GM12864 (cell line): ENCODE measurements at places on chromosomes 2 and 18.

DNA sequence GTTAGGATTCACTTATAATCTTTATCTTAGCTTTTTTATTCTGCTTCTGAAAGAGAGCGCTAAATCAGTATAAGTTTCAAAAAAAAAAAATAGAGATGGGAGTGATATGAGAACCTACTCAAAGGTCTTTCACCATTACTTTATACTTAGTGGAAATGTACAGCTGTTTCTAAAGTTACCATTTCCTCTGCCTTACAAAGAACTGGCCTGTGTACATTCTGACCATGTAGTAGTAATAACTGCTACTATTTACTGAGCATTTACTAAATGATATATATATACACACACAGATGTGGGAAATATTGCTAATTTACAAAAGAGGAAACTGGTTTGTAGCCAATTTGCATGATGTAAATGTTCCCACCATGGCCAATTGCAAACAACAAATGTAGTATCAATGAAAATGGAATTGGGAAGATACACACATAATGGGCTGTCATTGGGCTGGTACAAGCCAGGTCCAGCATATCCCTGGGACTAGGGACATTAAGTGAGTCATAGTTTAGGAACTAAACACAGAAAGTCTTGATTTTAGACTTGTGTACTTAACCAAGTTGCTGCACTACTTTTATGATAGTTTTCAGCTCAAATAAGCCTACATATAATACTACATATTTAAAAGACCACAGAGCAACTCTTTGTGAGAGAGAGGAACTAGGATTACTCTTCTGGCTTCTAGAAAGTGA, 67.1 kb downstream of the DYNC1I2 start:
- no peak for DNase-seq

GRCh38 chr2:157216286-157216965, 41.1 kb upstream of the GALNT5 start:
- no peak for DNase-seq

- no peak for DNase-seq
Measured at GRCh38 chr2:23828256-23828980, 98.5 kb downstream of the ATAD2B start.

DNA sequence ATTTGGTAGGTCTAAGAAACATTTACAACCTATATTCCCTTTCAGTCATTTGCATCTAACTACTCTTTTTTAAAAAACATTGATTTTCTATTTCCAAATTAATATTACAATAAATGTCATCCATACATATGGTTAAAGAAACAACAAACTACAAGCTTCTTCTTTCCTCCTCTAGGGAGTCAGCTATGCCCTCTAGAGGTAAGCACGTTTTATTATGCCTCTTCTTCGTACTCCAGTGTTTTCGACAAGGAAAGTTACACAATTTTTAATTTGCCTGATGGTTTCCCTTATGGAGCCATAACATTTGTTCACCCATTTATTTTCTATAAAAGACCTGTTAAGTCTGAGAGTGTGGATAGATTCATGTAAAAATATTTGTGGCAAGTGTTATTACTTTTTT, 183.4 kb upstream of the CDH7 start:
- no peak for DNase-seq

GRCh38 chr2:205188239-205189138, 493.8 kb upstream of the NRP2 start:
- no peak for DNase-seq

DNA sequence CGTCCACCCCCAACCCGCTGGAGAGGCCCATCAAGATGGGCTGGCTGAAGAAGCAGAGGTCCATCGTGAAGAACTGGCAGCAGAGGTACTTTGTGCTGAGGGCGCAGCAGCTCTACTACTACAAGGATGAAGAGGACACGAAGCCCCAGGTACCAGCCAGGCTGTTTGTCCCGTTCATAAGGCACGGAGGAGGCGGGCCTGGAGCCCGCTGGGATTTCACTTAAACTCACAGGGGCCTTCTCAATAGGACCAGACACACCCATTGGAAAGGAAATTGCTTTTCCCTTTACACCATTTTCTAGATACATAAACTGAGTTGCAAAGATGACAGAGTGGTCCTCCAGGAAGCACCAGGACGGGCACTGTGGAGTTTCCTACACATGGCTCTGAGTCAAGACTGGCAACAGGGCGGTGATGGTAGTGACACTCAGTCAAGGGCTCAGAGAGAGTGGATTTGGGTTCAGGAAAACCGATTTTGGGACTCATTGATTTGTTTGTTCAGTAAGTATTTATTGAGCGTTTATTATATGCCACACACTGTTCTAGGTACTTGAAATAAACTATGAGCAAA, 40.7 kb downstream of the ARHGAP25 start:
- DNase-seq: no peak

DNA sequence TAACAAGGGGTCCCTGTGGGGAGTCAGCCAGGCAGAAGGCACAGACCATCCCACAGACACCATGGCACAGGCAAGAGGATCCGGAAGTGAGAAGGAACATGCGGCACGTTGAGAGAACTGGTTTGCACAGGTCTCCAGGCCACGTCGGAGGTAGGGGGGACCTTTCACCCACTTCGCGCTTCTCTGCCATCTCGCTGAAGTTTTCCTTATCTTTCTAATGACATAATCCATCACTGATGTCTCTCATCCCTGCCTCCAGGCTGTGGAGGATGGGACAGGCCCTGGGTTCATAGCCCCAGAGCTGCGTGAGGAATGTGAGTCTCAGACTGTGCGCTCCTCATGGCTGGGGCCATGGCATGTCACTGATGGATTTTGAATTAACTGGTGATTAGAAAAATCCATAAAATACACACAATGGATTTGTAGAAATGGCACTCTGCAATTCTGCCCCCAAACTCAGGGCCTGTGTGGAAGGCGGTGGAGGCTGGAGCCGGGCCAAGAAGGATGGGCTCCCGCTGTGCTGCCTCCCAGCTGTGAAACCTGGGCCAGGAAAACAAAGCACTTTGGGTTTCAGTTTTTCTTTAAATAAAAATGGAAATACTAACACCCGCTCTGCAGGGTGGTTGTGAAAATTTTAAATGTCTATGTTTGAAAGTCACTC, 113.3 kb upstream of the ALKAL2 start:
- no peak for DNase-seq

DNA sequence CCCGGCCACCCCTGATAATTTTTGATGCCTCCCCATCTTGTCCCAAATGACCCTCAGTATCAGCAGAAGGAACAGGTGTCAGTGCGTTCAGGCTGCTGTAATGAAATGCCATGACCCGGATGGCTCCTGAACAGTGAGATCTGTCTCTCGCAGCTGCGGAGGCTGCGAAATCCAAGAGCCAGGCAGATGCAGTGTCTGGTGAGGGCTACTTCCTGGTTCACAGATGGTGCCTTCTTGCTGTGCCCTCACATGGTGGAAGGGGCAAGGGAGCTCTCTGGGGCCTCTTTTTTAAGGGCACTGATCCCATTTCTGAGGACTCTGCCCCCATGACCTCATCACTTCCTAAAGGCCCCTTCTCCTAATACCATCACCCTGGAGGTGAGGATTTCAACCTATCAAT, 152.2 kb downstream of the TWIST2 start:
- DNase-seq: no peak

DNA sequence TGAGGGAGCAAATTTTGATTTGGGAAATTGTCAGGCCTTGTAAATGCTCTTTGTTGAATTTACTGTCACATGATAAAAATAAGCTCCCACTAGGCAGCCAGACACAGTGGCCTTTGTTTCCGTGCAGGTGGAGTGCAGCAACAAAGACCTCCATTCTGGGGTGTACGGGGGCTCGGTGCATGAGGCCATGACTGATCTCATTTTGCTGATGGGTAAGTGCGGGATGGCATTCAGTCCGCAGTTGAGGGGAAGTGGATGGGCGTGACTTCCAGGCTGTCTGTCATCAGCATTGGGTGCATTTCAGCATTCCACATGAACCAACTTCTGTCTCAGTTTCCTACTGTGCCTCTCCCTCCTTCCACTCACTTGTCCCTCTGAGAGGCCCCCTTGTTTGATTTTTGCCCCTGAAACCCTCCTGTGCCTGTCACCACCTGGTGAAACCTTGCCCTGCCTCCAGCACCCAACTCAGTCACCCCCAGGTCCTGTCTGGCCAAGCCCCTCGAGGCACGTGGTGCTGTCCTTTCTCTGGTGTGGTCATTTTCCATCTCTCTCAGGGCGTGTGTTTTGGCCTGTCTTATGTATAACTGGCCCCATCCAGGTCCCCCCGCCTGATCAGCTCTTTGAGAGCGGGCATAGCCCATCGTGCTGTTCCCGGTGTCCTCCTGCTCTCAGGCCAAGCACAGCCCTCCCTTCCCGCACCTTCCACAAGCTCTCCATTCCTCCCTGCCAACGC, 16.3 kb downstream of the CNDP2 start:
- no peak for DNase-seq

- no peak for DNase-seq
Measured at GRCh38 chr2:6498841-6499240, 366.9 kb downstream of the CMPK2 start.

DNA sequence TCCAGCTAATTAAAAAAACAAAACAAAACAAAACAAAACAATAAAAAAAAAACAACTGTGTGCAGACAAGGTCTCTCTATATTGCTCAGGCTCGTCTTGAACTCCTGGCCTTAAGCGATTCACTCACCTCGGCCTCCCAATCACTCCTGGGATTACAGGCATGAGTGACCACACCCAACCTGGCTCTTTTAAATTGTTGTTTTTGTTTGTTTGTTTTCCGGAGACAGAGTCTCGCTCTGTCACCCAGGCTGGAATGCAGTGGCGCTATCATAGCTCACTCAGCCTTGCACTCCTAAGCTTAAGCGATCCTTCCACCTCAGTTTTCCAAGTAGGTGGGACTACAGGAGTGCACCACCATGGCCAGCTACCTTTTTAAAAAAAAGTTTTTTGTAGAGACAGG, 201.6 kb downstream of the EN1 start:
- DNase-seq: no peak

GRCh38 chr2:164595031-164595430, 26.3 kb downstream of the GRB14 start:
- no peak for DNase-seq

GRCh38 chr2:146295080-146295670, 1549.7 kb upstream of the ACVR2A start:
- DNase-seq: no peak

DNA sequence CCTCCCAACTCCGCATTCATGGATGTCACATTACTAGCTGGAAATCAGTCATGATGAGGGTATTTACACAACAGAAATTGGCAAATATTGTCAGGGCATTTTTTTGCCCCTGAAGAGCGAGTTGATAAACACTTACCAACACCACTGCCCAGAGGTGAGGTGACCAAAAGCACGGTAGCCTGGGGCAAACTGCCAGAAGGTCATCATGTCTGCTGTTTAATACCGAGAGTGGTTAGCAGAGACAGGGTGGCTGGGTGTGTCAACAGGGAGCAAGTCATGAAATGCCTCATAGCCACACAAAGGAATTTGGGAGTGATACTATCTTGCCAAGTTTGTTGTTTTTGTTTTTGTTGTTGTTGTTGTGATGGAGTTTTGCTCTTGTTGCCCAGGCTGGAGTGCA, 37.0 kb upstream of the EPC2 start:
- no peak for DNase-seq

- DNase-seq: no peak
Measured at GRCh38 chr2:118856978-118857676, 9.7 kb upstream of the EN1 start.

GRCh38 chr2:2270808-2271415, 60.2 kb downstream of the MYT1L start:
- no peak for DNase-seq

GRCh38 chr2:149926149-149926548, 338.6 kb upstream of the MMADHC start:
- no peak for DNase-seq

GRCh38 chr2:71901466-71901865, 246.2 kb downstream of the CYP26B1 start:
- DNase-seq: no peak

DNA sequence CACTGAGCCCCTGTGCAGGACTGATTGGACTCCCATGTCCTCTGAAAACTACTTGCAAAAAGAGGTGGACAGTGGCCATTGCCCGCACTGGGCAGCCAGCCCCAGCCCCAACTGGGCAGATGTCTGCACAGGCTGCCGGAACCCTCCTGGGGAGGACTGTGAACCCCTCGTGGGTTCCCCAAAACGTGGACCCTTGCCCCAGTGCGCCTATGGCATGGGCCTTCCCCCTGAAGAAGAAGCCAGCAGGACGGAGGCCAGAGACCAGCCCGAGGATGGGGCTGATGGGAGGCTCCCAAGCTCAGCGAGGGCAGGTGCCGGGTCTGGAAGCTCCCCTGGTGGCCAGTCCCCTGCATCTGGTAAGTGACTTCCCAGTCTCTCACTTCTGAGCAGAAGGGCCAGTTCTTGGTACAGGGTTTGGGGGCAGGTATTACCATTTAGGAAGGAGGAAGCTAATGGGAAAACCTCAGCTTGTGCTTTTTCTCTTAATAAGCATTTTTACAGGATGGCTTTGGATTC, 44.1 kb downstream of the TNFRSF11A start:
- DNase-seq: no peak

DNA sequence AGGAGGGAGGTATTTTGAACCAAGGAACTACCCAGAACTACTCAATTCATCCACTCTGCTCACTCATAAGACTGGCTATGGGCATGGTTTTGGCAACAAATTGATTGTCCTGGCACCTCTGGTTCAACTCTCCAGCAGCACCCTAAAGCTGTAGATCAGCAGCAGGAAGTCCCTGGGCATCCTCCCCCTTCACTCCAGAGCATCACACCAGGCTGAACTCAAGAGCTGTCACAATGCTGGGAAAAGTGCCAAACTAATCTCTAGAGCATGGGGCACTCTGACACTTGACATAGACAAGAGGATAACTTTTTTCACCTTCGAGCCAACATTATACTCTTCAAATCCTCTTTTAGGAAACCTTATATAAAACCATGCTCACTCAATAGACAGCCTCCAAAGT, 154.1 kb upstream of the RBBP8 start:
- DNase-seq: no peak

DNA sequence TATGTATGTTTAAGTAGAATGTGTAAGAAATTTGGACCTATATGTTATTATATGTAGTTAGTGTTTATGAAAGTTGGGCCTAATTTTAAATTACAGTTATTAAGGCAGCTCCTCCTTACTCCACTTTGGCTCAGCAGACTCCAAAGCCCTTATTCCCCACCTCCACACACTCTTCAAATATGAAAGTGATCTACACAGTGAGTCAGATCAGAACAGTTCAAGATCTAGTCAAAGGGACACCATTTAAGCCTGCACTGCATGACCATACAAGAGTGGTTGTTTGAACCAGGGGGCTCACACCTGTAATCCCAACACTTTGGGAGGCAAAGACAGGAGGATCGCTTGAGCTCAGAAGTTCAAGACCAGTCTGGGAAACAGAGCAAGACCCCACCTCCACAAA, 21.2 kb upstream of the PMAIP1 start:
- no peak for DNase-seq

- DNase-seq: no peak
Measured at GRCh38 chr2:109467701-109468100, 146.1 kb downstream of the SEPTIN10 start.

DNA sequence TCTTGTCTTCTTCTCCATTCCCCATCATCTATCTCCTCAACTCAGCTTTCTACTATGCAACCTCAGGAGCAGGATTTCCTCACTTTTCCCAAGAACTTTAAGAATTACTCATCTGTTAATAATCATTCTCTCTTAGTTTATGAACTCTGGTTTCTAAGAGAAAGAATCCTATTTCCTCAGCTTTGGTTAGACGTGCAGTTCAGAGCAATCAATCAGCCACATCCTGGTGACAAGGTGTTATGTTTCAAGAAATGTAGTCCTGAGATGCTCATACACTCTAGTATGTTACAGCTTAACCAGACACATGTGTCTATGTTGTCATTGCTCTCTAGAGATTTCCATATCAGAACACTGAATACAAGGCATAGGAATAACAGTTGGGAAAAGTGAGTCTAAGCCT, 277.9 kb downstream of the MBD2 start:
- no peak for DNase-seq
